ENCODE measurements at places on chromosomes 4 and X.

- no peak for DNase-seq
These were observed 33.6 kb downstream of the PTTG2 start for GRCh38 chr4:37993806-37994205.

DNA sequence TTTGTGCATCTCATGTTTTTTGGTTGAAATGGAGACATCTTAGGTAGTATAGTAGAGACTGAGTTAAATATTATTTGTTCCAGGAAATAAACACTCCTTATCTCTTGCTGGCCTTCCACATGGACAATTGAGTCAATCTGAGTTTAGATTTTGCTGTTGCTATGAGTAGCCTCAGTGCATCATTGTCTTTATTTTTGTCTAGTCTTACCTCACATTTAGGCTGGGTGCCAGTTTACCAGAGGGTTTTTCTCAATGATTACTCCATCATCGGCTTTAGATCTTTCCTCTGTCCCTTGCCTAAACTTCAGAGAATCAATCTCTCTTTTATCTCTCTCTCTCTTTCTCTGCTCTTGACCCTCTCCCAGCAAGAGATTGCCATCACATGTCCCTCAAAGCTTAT is 73.6 kb downstream of the GABRB1 start:
- no peak for DNase-seq

DNA sequence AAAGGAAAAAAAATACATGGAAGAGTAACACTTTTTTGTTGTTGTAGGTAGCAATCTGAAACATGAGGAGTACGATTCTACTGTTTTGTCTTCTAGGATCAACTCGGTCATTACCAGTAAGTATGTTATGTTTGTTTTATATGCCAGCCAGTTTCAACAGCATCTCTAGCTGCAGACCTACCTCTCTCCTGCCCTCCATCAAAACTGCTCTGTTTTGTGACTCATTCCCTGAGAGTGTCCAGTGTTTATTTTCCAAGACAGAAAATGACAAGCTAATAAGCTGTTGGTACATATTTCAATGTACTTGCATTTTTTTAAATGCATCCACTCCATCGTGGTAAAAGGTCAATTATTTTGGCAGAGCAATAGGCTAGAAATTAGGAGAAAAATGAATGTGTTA is 347 bp downstream of the AMTN start:
- no peak for DNase-seq

DNA sequence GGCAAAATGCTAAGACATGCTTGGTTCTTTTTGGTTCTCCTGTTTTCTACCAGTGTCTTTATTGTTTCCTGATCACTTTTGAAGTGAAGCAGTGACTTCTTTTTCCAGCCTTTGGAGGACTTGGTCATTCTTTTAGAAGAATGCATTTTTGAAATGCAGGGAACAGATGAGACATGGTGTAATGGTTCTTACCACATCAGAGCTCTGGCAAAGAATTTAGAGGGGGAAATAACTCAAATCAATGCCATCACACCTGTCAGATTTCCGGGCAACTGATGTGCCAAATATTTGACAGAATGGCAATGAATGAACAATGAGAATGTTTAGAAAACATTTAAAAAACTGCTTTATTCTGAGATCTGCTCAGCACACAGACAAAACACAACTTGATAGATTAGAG is 519.6 kb downstream of the IQCM start:
- no peak for DNase-seq

DNA sequence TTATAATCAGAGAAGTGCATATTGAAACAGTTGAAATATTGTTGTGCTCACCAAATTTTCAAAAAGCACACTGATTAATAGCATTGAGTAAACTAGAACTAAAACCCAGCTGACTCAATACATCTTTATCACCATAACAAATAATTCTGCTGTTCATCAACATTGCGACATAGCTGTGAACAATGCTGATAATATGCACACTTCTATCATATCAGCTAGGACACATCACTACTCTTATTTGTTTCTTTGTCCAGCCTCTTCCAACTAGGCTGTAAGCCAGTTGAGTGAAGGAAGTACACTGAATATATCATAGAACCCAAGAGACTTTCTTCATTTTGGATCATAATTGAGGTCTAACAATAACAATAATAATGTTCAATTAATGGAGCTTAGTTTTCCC is 349.7 kb downstream of the IQCM start:
- DNase-seq: no peak

DNA sequence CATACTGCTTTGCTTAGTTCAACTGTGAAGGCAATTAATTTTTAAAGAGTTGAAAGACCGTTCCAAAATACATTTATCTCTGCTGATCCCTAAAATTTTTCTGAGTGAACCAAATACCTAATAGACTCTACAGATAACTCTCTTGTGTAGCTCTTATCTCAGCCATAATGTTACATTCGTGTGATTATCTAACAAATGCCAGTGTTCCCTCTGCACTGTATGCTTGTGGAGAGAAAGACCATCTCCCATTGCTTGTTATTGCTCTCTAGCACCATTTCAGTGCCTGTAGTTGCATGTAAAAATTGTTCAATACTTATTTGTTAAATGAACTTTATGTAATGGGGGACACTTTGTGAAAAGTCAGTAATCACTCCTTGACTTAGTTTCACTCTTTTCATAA is 81.3 kb upstream of the ATOH1 start:
- DNase-seq: no peak

DNA sequence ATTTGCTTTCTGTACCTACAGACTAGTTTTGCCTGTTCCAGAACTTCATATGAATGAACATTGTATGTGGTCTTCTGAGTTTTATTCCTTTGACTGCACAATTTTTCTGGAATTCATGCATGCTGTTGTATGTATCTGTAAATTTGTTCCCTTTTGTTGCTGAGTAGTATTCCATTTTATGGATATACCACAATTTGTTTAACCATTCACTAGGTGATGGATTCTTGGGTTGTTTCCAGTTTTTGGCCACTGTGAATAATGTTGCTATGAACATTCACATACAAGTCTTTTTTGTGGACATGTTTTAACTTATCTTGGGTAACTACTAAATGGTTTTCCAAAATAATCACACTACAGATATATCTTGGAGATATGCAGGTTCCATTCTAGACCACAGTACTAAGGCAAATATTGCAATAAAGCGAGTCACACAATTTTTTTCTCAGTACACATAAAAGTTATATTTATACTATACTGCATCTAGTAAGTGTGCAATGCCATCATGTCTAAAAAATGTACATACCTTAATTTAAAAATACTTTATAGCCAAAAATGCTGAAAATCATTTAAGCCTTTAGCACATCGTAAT is 58.7 kb downstream of the TSPAN5 start:
- no peak for DNase-seq

GRCh38 chrX:135985973-135986310 is 707 bp downstream of the SLC9A6 start:
- no peak for DNase-seq

- DNase-seq: peak; percentile 9
These were observed 12.4 kb upstream of the PIN4 start for GRCh38 chrX:72169008-72169728.

DNA sequence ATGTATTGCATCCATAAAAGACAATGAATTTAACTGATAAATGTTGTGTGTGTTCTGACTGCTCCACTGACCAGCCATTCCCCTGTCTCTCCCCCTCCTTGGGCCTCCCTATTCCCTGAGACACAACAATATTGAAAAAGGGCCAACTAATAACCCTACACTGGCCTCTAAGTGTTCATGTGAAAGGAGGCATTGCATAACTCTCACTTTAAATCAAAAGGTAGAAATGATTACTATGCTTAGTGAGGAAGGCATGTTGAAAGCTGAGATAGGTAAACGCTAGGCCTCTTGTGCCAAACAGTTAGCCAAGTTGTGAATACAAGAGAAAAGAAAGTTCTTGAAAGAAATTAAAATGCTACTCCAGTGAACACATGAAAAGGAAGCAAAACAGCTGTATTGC is 152.7 kb downstream of the POU4F2 start:
- DNase-seq: no peak

DNA sequence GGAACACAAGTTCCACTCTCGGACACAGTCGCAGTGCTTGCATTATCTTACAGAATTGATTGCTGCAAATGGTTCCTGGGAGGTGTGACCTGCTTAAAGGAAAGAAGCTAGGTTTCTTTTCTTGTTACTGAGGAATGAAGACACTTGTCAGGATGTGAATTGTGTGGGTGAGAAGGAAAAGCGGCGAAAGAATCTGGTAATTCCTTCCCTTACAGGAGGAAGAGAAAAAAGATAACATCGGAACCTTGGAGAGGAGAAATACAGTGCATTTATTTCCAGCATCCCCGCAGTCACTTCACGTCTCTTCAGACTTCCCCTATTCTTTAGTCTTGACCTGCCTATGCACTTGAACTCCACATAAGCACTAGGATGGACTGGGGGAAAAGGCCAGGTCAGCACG is 389 bp upstream of the CCSER1 start:
- DNase-seq: no peak

GRCh38 chr4:5186271-5187064 is 135.2 kb downstream of the STK32B start:
- DNase-seq: no peak

GRCh38 chr4:68175562-68176155 is 46.0 kb upstream of the TMPRSS11F start:
- no peak for DNase-seq

- DNase-seq: no peak
These were observed 220.0 kb downstream of the SPCS3 start for GRCh38 chr4:176539785-176540175.

- no peak for DNase-seq
These were observed 136.6 kb downstream of the PDGFRA start for GRCh38 chr4:54365691-54366090.

GRCh38 chrX:13797512-13797911 is 19.4 kb downstream of the GPM6B start:
- DNase-seq: no peak

DNA sequence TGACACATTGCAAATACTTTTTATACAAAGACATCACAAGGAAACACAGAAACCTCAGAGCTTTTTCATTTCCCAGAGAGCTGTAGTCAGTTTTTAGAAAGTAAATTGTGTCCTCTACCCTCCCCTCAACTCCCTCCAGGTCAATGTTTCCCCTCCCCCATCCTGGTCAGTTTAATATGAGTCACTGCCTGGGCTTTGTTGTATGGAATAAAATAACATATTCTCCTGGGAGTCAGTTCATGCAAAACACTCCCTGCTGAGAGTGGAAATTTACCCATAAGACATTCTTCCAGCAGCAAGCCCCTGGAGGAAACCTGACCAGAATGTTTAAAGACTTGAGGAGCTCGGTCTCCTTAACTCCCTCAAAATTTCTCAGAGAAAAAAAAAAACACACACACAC is 270.1 kb upstream of the LDB2 start:
- no peak for DNase-seq

DNA sequence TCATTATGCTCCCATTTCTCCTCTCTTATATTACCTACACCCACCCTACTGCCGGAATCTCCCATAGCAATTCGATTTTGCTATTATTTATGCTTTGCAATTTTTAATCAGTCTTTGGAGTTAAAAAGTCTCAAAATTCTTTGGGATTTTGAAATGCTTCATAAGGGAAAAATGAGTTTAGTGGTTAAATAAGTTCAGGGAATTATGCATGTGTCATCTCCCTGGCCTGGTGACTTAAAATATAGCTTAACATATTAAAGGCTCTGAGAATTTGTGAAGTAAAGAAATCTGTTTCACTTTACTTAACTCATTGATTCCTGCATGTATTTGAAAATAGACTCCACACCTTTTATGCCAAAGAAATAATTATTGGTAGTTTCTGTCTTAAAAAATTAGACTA is 185.1 kb upstream of the DIPK2B start:
- DNase-seq: no peak

- no peak for DNase-seq
These were observed 181.6 kb downstream of the NKX6-1 start for GRCh38 chr4:84317513-84317912.

DNA sequence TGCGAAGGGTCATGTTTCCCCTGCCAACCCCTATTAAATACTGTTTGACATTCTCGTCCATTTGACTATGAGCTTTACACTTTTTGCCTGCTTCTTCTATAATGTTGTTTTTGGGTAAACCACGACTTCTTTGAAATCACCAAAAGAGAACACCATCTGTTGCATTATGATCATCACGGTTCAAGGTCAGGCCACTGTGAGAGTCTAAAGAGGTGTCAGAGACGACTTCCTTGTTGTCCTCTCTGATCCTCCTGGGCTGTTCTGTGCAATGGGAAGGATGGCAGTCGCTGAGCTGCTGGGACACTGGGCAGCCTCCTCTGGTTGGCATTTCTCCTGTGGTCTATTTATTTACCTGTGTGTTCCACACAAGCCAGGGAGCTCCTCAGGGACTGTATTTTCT is 137.5 kb downstream of the RASL11B start:
- DNase-seq: no peak

DNA sequence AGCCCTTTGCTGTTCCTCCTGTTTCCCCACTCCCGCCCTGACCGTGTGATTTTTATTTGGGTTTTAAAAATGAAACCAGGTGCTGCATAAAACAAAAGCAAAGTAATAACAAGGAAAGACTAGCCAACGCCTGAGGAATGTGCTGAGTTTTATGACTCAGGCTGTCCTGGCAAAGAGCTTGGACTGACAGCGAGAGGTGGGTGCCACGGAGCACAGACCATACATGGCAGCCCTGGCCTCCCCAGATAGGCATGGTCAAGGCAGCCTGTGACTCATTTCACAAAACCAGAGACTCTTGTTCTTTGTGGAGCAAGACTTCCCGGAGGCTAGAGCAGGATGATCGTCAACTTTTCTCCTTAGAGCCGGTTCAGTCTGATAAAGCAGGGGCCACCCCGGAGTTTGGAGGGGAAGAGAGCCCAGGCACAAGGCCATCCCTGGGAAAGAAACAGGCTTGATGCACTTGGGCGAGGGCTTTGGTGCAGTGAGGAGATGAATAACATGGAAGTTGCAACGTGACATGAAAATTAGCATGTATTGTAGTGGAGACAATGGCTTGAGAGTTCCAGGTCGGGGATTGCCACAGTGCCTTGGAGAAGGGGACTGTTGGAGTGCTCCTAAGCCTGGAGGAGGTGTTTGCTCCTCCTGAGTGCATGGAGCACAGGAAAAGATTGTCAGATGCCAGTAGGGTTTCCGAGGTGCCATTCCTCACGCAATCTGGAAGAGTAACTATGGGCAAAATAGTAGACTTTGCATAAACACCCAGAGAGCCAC is 54.8 kb downstream of the C4orf51 start:
- no peak for DNase-seq

- DNase-seq: no peak
These were observed 39.0 kb downstream of the PTTG2 start for GRCh38 chr4:37999000-37999716.

DNA sequence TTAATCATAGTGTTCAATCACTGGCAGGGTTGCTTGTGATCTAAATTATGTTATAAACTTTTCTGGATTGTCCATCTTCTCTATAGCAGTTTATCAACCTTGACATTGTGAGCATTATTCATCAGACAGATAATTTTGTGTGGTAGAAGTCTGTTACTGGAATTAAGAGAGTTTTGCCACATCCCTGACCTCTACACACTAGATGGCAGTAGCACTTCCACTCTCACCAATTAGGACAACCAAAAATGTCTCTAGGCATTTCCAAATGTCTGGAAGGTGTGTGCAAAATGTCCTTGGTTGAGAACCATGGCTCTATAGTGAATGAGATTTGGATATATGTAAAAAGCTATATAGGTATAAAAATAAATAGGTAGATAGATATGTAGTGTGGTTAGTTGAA is 324.1 kb upstream of the FAM47C start:
- DNase-seq: no peak
